ENCODE measurements at places on chromosomes 11 and 22. TPM values are rescaled to one million over a fixed set of nuclear protein-coding genes. Genes with fewer than 3 reads are reported as not detected.
A peak's percentile ranks its signal among the peaks of the same experiment; 100 is the strongest.

DNA sequence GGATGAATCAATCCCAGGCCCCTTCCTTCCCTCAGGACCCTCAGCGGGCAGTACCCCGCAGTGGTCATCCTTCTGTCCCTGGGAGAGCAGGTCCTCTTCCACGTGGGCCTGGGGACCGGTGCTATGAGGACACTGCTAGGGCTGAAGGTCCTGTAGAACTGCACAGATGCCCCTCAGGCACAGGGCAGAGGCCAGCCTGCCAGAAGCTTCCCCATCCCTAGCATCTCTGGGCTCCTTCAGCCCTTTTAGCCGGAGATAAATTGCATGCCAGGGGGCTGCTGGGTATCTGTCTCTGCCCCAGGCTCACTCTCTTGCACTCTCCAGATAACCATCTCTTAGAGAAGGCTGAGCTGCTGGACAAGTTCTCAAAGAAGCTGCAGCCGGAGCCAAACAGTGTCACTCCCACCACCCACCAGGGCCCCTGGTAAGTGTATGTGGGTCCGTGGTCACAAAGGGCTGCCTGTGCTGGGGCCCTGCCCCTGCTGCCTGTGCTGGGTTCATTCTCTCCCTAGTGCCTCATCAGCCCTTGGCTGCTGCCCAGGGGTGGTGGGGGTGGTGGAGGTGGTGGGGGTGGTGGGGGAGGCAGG, 2.3 kb downstream of the ATG16L2 start:
- no peak for DNase-seq

- peak; percentile 94 for DNase-seq
Observed at GRCh38 chr11:819129-819931, 616 bp downstream of the PNPLA2 start.

- DNase-seq = no peak
Observed at GRCh38 chr11:92300876-92301275, 76.3 kb downstream of the FAT3 start.

DNA sequence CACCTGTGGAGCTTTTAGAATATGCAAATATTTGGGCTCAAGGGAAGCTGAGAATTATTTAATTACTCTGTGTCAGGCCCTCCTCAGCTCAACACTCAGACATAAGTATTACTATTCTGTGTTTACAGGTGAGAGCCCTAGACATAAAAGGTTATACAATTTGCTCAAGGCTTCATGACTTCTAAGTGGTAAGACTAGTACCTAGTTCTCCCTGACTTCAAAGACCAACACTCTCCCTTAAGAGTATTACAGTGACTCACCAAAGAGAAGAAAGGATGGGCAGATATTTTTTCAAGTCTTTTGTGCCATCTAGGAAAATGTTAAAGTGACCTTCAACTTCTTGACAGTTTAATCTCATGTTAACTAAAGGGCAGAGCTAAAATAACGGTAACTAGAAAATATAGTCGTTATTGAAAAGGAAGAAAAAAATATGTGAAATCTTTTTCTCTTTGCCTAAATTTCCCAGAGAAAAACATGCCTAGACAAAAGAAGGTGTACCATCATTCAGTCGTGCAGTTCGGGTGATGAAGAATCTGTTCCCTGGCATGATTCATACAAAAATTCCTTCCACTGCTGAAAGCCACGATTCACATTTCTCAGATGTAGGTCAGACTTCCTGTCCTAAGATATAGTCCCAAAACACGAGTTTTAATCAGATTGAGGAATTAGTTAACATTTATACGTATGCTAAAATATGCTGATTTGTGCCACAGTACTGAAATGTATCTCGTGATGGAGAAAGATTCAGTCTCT, 849.1 kb upstream of the API5 start:
- DNase-seq = no peak

DNA sequence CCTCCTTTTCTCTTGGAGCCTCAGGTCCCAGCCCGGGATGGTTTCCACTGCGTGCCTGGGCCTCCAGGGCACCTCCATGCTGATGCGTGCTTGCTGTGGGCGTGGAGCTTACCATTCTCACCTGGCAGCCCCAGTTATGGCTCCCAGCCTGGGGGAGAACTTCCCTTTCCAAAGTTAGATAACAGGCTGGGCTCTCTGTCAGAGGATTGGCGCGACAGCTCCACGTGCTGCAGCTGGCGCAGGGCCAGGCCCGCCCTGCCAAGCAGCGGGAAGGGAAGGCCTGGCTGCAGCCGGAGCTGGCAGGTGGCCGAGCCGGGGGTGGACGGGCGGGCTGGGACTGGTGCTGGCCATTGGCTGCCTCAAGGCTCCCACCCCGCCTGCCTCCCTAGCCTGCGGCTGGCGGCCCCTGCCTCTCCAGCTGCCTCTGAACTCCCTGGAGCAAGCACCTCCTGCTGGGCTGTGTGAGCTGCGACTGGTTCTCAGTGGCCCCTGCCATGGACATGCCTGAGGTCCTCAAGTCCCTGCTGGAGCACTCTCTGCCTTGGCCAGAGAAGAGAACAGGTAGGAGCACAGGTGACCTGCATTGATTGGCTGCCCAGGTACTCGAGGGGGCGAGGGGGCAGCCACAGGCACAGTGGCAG, 14.6 kb upstream of the TEF start:
- DNase-seq = peak; percentile 34

DNA sequence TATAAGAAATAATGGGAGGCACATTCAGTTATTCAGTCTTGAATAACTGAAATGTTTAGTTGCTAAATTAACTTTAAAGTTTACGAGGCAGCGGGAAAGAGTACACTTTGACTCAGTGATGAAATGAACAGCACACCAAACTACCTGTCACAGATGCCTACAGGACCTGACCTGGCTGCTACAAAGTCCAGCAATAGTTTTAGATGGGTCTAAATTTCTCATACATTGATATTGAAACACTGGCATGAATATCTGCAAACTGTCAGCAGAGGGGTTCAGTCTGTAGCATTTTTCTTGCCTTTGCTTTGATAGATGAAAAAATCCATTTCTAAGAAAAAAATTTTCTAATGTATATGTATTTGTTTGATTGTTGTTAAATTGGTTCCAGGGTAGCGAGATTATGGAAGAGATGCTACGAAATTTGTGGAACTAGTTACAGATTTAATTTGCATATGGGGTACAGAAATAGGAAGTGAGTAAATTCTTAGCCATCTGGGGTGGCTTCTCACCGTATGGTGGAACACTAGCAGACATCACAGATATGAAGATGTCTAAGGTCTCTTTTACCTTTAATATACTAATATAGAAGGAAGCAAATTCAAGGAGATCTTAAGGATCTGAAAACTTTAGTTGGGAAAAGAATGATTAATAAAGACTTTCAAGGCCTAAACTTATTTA, 20.8 kb upstream of the GAB2 start:
- no peak for DNase-seq

DNA sequence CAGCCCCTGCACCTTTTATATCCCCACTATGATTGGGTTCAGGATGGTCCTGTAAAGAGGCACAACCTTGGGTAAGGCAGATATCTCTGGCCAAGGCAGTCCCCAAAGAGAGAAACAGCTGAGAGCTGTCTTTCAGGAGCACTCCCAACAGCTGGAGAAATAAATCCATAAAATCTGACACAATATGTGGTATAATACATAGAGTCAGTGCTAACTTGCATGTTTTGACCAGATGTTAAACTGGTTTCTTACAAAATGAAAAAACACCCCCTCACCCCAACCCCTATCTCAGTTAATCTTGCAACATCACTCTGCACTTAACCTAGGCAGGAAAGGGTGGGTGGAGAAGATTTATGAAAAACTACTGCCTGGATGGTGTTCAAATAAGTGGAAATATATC, 44.0 kb upstream of the C11orf87 start:
- no peak for DNase-seq

- peak; percentile 43 for DNase-seq
Observed at GRCh38 chr11:96012086-96012824, 88.3 kb upstream of the MTMR2 start.

GRCh38 chr11:110580571-110580970, 131.7 kb downstream of the ARHGAP20 start:
- no peak for DNase-seq

- DNase-seq = no peak
Observed at GRCh38 chr11:324156-324555, 3.5 kb upstream of the IFITM3 start.

- DNase-seq = no peak
Observed at GRCh38 chr11:67302571-67303131, 679 bp upstream of the SSH3 start.

DNA sequence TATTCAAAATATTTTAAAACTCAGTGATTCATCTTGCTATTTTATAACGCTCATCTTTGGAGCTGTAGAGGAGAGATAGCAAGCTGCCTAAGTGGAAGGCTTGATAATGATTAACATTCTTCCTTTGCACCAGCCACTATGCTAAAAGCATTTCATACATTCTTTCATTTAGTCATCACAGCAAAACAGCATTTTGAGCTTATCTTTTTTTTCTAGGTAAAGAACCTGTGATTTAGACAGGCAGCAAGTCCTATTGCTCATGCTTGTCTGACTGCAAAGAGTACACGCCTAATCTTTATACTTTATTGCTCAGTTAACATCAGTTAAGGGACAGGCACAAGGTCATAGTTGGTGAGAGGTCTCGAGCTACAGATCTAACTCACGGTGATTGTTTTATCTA, 713.1 kb upstream of the ARHGAP42 start:
- no peak for DNase-seq

DNA sequence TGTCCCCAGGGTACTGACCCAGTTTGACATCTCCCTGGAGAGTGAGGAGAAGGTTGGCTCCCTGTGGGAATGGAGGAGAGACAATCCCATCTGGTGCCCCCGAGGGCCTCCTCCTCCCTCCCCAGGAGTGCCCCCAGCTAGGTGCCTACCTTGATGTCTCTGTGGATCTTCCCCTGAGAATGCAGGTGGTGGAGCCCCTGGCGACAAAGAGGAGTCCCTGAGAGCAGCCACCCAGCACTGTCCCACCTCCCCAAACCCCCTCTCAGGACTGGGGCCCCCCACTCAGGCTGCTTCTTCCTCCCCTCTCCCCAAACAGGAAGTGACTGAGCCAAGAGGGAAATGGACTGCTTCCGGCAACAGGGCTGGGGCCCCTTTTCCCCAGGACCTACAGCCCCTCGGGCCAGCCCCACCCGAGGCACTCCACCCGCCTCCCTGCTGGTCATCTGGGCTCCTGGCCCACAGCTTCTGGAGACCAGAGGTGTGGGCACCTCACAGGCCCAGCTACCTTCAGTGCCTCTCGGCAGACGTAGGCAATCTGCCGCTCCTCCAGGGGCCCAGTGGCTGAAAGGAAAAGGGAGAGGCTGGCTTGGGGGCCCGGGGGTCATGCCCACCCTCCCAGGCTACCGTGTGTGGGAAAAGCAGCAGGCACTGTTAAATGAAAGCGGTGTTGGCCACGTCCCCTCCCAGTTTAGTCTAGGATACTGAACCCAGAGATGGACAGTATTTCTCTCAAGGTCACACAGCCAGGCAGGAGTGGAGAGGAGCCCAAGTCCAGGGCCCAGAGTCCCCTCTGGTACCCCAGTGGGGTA, 1.2 kb downstream of the MAP4K2 start:
- DNase-seq = no peak

- peak; percentile 53 for DNase-seq
Observed at GRCh38 chr11:62025487-62026105, 58.2 kb upstream of the FTH1 start.

DNA sequence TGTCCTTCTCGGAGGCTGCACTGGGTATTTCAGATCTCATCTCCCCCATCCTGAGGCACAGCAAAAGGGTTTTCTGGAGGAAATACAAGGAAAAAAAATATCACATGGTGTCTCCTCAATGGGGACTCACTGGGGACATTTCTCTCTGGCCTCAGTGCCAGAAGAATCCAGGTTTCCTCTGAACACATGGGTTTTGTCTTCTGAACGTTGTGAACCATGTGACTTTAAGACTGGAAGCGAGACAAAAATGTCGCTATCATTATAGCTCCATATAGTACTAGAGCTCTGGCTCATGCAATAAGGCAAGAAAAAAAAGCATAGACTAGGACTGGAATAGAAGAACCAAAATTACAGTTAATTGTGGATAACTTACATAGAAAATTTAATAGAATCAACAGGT, 44.9 kb upstream of the RFPL3 start:
- DNase-seq = no peak

GRCh38 chr11:74460065-74460464, 7.3 kb downstream of the KCNE3 start:
- DNase-seq = no peak

GRCh38 chr11:117521974-117522373, 194.3 kb downstream of the CEP164 start:
- DNase-seq = no peak

DNA sequence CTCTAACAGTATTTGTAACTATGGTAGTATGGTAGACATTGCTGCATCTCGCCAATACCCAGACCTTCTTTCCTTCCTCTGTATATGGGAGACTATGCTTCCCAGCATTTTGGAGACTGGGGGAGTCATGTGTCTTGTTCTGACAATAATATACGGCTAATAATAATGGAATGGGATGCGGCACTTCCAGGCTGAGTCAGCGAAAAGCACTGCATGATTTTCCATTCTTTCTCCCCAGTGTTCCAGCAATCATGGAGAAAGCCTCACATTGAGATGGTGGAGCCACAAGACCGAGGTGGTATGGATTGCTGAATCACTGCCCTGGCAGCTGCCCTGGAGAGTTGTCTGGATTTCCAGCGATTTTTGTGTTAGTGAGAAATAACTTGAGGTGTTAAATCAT, 77.1 kb upstream of the FIBIN start:
- DNase-seq = no peak

DNA sequence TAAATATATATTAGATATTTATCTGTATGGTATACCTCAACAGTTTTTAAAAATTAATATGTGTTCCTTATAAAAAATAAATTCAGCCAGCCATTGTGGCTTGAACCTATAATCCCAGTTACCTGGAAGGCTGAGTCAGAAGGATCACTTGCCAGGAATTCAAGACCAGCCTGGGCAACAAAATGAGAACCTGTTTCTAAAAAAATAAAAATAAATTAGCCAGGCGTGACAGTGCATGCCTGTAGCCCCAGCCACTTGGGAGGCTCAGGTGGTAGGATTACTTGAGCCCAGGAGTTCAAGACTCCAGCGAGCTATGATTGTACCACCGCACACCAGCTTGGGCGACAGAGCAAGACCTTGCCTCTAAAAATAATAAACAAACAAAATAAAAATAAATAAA, 54.9 kb downstream of the PHF21A start:
- DNase-seq = no peak

DNA sequence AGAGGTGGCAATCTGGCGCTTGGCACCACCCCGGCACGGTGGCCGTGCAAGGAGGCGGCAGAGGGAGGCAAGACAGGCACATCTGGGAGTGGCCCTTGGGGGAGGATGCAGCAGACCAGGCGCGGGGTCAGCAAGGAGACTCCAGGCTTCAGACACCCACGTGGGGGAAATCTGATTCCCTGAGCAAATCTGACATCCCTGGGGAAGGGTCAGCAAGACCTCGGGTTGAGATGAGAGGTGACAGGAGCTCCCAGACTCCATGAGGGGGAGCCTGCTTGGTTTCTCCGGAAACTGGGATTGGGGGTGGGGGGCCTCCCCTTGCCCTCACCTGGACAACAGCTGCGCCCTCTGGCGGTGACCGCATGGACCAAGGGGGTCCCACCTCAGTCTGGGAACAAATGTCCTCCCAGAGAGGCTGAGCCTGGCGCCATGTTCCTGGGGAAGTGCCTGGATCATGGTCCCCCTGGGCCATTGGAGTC, 4.0 kb upstream of the RCOR2 start:
- DNase-seq = peak; percentile 49

Gene MB
- total RNA-seq = not detected

Gene PLEKHA7
- 5.6 TPM for total RNA-seq

Gene CDKN1C
- total RNA-seq = 0.85 TPM

Gene PRCP
- 30.3 TPM for total RNA-seq

Gene PHLDB1
- total RNA-seq = 3.0 TPM

Gene CTSW
- total RNA-seq = 39.3 TPM

Gene LAYN
- total RNA-seq = 57.4 TPM

Gene GGTLC2
- total RNA-seq = not detected

Gene NFAM1
- total RNA-seq = 0.08 TPM

Gene MUC5B
- not detected for total RNA-seq

Gene OR6A2
- total RNA-seq = 0.10 TPM

Gene RFPL2
- not detected for total RNA-seq

Gene RNF26
- 31.8 TPM for total RNA-seq

Data from activated naive CD8-positive, alpha-beta T cell treated with anti-CD3 and anti-CD28 coated beads for 36 hours (primary cell).